ENCODE measurements at places on chromosomes 3 and 15. TPM values are rescaled to one million over a fixed set of nuclear protein-coding genes. Genes with fewer than 3 reads are reported as not detected.

CCR3 gene
- not detected for total RNA-seq

DNA sequence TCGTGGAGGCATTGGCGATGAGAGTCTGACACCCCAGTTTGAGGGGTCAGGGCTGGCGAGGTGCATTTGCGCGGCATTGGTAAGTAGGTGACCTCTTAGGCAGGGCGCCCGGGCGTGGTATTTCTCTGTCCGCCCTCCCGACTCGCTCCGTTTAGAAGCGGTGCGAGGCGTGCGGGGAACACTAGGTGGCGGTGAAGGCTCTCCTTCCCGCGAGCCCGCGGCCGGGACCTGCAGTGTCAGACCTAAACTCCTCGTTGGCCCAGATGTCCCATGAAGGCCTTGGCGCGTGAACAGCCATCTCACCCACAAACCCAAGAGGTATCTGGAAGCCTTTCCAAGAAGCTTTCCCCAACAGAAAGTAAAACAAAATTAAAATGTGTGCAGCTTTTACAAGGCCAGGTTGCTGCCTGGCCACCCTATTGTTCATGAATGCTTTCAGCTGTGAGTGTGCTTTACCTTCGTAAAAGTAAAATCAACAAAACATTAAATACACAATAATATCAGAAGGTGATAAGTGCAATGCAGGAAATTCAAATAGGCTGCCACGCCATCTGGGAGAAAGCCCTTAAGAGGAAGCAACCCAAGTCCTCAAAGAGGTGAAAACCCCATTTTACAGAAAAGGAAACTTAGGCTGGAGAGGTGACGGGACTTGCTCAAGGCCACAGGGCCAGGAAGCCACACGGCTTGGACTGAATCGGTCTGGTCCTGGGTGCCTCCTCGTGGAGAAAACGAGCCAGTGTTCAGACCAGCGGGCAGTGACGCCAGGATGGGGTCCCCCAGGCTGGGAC is 120.3 kb downstream of the ETFA start:
- peak; percentile 83 for DNase-seq

DNA sequence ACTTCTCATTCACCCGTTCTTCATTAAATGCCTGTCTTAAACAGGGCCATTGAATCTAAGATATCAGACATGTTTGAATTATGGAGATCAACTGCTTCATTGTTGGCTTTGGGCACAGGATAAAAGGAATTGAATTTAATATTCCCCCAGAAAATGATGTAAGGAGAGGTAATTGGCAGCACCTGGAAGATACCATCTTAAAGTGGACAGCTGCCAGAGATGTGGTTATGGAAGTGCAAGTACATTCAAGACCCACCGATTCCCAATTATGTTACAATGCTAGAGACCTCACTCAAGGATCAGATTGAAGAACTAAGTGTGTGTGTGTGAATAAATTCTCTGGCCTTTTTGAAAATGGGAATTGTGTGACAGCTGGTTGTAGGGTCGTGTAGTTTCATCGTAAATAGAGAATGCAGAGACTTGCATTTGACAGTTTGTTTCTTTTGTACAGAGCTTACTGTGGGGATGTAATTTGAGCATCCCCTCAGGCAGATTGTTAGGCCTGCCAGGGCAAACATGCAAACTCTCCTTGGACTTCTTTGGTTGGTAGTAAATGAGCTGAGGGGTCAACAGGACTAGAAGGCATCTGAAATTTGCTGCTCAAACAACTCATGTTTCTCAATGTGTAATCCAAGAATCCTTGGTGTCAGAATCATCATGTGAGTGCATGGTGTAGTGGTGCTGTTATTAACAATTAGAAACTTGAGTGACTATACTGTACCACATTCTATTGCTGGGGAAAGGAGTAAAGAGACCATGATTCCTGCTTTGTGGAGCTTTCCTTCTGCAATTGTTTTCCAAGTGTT is 359.2 kb upstream of the THRB start:
- DNase-seq: no peak

ACAN gene
- total RNA-seq: 1.6 TPM

GRCh38 chr3:58398669-58399333 is 34.8 kb downstream of the PDHB start:
- DNase-seq: no peak

DNA sequence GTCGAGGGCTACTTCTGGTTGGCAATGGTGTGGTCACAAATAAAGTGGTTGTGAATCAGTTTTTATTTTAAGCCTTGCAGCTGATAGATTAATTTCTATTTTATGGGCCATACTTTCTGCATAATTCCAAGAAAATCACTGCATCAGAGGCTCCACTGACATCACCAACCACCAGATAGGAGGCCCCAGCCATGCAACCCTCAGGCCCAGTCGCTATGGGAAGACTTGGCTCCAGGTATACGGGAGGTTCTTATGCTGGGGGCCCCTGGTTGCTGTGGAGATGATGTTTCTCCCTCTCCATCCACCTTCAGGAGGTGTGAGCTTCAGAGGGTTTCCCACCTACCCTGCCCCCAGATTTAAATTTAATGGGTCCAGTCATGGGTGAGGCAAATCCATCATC is 57.4 kb downstream of the ISG20 start:
- DNase-seq: no peak
